ENCODE measurements at places on chromosomes 6 and 20.

- DNase-seq: no peak
Measured at GRCh38 chr6:46056906-46057529, 41.4 kb upstream of the CLIC5 start.

DNA sequence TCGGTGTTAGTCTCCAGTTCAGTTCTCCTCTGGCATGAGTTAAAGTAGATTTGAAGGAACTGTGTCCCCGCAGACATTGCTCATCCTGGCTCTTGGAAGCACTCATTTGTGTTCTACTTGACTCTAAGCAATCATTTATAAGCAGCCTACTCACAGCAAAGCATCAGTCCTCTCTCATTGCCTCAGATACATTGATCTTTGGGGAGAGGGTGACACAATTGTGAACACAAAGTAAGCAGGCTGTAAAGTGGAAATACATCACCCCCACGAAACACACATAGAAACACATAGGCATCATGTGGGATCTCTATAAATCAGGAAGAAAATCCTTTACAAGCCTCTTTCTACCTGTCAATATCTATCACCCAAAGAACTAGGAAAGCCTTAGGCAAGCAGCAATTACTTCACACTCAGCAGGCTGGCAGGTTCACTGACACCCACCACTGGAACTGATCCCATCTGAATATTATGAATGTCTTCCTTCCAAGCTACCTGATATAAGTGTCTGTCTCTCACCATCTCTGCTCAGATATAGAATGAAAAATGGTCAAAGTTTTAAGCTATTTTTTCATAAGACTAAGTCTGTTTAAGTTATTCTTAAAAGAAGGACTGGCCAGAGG lies 675.8 kb downstream of the HACE1 start:
- no peak for DNase-seq

DNA sequence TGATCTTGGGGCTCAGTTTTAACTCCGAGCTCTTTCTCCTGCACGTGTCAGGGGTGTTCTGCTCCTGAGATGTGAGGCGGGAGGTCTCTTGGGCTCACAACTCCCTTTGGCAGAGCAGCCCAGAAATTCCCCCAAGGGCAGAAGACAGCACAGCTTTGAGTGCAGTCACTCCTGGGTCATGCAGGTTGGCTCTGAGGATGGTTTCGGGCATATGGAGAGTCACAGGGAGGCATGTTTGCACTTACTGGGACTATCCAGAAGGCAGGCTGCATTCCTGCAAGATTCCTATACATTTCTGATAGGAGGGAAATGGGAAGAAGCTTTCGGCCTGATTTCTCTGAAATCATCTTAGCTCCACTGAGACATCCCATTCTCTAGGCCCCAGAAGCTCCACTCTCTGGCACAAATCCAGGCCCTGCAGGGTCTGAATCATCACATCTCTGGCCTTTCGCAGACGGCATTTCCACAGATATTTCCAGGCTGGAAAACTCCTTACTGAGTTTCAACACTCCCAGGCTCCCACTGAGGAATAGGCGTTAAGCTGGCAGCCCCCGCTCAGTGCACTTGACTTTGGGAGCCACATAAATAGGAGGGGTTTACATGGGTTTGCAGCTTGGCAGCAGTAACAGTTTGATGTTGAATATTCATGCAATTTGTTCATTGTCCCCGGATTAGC lies 39.7 kb downstream of the AGPAT4 start:
- no peak for DNase-seq

DNA sequence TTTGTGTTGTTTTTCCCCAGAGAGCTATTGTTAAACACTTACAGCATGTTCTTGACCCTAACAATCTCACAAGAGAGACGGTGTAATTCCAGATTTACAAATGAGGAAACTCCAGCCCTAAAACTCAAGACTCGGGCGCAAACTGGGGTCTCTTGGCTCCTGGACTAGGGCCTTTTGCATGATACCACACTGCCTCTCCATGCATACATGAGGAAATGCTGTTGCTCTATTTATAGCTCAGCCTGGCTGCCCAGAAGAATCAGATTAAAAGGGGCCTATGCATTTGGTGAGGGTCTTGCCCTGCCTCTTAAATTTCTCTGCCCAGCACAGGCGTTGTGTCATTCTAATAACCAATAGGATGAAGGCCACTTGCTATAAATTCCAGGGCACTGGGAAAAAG lies 30.5 kb upstream of the SNRPB2 start:
- DNase-seq: no peak

DNA sequence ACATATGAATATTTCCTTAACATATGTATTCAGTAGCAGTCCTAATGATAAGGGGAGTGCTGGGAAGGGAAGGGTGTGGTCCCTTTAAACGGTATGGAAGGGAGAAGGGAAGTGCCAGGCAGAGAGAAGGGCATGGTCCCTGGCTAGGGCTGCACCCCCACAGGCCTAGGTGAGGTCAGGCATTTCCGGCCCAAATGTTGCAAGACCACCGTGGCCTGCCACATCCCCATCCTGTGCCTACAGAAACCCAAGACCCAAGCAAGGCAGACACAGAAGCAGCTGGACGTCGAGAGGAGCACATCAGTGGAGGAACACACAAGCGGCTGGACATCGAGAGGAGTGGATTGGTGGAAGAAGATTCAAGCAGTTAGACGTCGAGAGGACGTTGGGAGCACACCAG lies 5.9 kb downstream of the RRAGD start:
- no peak for DNase-seq

DNA sequence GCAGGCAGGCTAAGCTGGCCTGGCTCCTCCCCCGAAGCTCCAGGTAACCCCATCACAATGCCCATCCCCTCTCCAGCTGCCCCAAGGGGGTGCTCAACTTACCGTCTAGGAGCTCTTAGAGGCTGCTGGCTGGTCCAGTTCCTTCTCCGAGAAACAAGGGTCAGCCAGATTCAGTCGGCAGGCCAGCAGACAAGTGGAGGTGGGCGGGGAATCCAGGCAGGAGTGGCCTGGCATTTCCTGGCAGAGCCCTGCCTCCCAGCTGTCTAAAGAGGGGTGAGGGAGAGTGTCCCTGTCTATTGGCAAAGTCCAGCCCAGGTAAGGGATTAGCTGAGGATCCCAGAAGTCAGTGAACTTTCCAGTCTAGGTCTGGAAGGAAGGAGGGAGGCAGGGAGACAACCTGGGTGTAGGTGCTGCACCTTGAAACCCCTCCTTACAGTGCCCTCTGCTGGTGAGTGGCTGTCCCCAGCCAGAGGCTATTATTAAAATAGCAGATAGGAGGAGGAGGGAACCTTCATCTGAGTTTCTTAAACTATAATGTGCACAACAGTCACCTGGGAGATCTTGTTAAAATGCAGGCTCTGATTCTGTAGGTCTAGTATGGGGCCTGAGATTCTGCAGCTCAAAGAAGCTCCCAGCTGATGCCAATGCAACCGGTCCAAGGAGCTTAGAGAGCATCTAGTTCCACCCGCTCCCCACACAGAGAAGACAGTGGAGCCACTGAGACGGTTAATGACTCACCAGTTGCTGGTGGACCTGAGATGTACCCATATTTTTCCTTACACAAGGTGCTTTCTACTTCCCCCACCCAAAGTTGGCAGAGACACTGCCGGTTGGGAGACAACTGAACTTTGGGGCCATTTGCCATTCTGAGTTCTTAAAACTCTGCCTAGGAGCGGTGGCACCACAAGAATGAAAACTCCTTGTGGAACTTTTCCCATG lies at the start of gene UNC5CL:
Gene UNC5CL (minus strand): TSS at position 162 of the 939 bp plus-strand sequence. CDS start 4,147 bp downstream, outside the sequence.
- DNase-seq: peak; percentile 71

GRCh38 chr6:98984121-98984520 lies 36.4 kb upstream of the FBXL4 start:
- DNase-seq: no peak

DNA sequence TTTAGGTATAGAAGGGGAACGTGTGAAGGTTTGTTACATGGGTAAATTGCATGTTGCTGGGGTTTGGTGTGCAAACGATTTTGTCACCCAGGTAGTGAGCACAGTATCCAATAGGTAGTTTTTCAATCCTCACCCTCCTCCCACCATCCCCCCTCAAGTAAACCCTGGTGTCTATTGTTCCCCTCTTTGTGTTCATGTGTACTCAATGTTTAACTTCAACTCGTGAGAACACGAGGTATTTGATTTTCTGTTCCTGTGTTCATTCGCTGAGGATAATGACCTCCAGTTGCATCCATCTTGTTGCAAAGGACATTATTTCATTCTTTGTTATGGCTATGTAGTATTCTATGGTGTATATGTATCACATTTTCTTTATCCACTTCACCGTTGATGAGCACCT lies 11.6 kb upstream of the VNN1 start:
- DNase-seq: no peak

DNA sequence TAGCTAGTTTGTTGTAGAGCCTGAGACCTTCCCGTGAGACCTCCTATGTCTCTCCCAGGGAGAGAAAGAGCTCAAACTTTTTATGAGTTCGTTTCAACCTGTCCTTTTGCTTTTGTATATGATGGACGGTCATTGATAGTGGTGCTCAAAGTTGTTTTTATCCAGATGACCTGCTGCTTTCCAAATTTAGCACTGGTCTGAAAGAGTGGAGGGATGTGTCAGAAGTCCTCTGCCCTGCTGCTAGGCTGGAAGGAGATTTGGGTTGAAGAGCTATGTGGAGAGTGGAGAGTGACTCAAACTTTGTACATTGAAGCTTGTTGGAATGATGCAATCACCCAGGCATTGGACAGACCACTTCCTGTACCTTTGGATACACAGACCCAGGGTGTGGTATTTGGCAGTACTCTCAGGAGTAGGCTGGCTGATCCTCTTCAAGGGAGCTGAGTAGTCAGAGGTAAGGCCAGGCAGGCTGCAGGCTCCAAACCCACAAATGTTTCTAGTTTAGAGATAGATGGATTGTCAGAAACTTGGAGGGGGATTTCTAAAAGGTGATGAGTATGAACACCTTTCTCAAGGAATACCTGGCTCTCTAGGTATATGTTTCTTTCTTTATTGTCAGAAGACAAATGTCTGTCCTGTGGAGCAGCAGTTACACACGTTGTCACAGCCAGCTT lies 49.4 kb upstream of the RREB1 start:
- DNase-seq: peak; percentile 67

DNA sequence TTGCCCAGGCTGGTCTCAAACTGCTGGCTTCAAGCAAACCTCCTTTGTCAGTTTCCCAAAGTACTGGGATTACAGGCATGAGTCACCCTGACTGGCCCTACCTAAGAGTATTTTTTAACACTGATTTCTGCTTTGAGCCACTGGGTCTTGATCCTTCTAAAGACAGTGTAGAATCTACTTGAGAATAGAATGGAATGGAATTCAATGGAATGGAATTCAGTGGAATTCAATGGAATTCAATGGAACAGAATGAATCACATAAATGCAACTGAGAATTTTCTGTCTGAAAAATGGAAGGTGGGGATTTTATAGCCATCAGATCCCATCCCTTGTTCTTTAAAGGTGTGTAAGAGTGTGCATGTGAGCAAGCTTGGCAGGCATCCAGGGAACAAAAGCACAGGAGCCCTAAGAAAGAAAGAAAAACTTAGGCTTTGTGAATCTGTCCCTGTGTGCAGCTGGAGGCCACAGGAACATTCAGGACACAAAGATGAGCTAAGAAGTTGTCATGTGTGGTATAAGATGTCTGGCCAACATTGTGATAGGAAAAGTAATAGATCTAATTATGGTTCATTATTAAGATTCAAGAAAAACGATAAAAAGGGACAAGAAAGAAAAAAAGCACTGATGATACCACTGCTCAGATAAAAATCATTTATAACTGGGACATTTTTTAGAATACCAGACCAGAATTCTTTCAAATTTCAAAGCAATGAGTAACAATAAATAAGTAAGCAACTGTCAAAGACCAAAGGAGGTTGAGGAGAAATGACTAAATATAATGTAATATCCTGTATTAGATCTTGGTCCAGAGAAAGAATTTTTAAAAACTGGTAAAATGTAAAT lies 681.0 kb upstream of the GJE1 start:
- DNase-seq: no peak

GRCh38 chr6:140276133-140276532 lies 901.7 kb upstream of the CITED2 start:
- DNase-seq: no peak

DNA sequence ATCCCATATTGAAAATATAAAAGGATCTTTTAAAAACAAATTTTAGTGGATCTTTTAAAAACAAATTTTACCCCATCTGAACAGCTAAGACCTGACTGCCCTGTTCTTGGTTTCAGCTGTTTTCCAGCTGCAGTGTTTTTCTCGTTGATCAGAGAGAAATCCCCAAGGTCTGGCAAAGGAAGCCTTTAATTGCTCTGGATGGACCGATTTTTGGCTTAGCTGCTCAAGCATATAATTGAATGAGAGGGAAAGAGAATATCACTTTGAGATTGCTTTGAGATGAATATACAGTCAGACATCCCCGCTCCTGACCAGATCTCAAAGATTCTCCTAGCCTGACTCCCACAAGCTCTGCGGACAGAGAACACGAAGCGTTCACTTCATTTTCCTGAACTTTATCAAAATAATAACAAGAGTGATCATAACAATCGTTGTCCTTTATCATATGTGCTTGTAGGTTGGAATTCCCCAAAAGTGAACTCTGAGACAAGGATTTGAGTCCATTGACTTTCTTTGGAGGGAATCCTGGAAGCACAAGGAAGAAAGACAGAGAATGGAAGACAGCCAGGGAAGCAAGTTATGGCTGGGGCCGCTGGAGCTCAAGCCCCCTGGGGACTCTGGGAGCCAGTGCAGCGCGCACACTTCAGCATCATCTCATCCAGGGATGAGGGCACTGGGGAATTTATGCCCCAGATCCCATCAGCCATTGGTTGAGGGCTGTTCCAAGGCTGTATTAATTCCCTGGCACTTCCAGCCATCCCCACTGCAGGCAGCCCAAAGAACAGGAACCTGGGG lies 101.3 kb downstream of the SNX5 start:
- no peak for DNase-seq

DNA sequence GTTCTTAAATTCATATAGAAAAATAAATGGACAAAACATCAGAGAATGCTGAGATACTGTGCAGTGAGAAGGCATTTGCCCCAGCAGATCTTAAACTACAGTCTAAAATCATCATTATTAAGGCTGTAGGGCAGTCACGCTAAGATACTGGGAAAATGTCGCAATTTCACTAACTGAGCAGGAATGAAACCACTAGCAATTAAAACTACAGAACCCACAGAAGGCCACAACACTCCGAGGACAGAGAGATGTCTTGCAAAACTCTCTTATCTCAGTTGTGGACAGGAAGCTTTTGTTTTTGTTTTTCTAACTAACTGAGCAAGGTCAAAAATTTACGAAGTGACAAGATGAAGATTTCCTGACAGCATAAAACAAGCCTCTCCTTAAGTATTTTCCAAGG lies 18.2 kb downstream of the GNAS-AS1 start:
- peak; percentile 56 for DNase-seq

- DNase-seq: peak; percentile 26
Measured at GRCh38 chr6:37799263-37799644, 20.3 kb upstream of the ZFAND3 start.

- DNase-seq: no peak
Measured at GRCh38 chr20:38260378-38261053, at the start of gene KIAA1755. TSS of gene KIAA1755 (minus strand) at chr20:38260735. CDS start at chr20:38260500, 235 bp downstream.

GRCh38 chr6:70684794-70685493 lies 17.3 kb downstream of the SMAP1 start:
- DNase-seq: no peak

Data from HuH-7 (cell line).